Myocyte (in vitro differentiated cells): ENCODE measurements at places on chromosomes 4 and X. TPM values are rescaled to one million over a fixed set of nuclear protein-coding genes. Genes with fewer than 3 reads are reported as not detected.

MAGEC1 gene
- not detected in 2 replicates for total RNA-seq

JCHAIN gene
- total RNA-seq: 4.0 and 12.5 TPM in 2 replicates

DNA sequence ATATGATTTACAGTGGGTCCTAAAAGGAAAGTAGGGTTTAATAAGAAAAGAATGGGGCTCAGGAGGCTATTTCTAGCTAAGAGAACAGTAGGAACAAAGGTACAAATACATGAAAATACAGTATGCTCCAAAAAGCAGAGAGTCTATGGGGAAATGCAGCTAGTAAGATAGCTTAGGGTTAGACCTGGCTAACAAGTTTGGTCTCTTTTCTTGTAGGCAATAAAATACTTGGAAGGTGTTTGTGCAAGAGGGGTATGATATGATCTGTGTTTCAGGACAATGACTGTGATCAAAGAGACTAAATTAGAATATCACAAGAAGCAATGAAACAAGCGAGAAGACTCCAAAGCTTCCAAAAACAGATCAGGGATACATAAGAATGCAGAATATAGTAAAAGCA is 33.5 kb upstream of the SH3KBP1 start:
- DNase-seq: no peak

SRPX2 gene
- total RNA-seq: 42.1 and 67.7 TPM in 2 replicates

DUSP9 gene
- total RNA-seq: not detected in 2 replicates

AVPR2 gene
- total RNA-seq: 0.48 and 1.0 TPM in 2 replicates

SH3RF1 gene
- 6.9 and 15.1 TPM in 2 replicates for total RNA-seq

DNA sequence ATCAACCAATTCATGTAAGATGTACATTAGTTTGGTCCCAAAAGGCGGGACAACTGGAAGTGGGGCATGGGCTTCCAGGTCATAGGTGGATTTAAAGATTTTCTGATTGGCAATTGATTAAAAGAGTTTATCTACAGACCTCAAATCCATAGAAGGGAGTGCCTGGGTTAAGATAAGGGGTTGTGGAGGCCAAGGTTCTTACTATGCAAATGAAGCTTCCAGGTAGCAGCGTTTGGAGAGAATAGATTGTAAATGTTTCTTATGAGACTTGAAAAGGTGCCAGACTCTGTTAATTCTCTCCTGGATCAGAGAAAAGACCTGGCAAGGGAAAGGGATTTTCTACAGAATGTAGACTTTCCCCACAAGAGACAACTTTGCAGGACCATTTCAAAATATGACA is 2.4 kb downstream of the MGST2 start:
- DNase-seq: no peak

NAT8L gene
- 8.2 and 8.9 TPM in 2 replicates for total RNA-seq

DNA sequence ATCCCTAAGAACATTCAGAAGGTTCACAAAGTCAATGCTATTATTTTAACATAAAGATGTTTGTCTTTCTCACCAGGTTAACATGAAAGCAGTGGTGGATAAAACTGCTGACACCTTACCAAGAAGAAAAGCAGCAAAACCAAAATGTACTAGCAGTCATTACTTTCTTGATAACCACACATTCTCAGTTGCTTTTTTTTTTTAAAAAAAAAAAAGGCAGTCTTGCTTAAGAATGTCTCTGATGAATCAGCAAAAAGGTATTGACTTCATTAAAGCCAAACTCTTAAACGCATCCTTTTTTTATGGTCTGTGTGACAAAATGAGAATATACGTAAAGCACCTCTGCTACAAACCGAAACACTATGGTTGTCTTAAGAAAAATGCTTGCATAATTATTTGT is 31.9 kb downstream of the CDKL2 start:
- DNase-seq: peak; percentile 9

DNA sequence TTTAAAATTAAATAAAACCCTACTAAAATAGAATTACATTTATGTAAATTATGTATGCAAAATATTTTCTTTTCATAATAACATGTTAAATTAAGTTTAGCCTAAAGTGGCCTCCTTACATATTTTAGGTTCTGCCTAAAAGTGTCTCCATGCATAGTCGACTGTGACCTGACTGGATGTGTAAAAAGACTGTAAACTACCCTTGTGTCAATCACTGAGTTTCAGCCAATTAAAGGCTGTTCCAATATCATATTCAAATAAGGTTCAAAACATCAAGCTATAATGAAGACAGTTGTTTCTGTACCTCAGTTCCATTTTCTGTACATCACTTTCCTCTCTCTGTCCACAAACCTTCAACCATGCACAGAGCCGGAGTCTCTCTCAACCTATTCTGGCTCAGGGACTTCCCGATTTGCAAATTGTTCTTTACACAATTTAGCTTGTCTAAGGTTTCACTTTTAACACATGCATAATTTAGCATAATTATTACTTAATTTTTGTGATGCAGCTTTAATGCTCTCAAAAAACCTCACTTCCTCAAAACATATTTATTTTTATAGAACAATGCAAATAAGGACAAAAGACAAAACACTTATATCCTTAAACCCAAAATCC is 60.1 kb downstream of the SH3RF1 start:
- DNase-seq: no peak

DNA sequence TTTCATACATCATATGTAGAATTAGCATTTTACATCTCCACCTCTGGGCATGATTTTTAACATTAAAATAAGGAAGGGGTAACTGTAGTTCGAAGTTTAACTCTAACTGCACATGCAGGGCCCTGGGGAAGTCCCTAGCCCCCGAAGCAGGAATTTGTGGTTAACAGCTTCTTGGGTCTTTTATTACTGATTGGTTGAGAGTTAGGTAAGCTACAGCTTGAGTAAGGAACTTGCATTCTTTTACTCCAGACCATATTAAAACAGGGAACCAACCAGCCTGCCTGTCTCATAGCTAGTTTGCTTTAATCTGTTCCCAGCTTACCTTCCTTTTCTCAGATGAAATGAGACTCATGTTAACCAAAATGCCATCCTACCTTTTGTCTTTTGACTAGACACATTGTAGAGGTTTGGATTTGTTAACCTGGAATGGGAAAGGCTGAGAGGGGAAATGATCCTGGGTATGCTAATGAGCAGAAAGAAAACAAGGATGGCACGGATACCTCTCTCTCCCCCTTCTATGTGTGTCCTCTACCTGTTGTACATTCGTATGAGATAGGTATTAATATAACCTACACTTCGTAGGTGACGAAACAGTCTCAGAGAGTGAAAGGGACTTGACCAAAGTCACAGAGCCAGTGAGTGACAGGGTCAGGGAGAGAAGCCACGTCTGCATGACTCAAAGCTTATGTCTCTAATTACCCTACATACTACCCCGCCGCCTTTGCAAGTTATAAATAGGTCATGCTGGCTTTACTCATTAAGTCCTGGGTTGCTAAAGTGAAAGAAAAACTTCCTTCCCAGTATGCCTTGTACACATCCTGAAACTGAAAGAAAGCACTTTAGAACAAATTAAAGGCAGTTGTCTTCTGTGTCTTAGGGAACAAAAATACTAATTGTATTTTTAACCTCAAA is 119.5 kb upstream of the AFF2 start:
- peak; percentile 64 for DNase-seq

DNA sequence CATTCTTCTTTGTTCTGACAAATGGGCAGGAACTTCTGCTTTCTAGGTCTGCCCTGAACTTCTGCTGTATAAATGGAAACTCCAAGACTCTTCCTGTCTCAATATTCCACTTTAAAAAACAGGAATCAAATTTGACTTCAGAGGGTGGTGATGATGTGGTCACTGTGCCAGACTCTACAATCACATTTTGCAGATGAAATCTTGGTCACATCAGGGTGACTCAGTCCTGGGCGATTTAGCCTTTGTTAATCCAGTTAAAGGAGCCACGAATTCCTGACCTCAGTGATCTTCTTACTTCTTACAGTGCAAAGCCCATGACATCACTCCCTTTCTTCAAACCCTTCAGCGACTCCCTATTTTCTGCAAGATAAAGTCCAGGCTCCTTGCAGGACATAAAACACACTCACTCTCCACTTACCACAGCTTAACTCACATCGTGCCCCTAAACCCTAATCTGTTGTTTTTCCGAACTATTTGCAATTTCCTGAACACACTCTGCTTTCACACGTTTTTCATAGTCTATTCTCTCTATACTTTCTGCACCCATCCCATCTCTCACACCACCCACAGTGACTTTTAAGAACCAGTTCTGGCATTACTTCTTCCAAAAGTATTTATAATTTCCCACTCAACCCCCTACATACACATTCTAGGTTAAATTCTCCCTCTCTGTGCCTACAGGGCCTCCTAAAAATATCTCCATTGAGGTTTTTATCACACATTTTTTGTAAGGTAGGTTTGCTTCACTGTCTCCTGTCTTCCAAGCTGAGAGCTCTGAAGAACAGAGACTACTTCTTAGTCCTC is 11.1 kb downstream of the GASK1B start:
- DNase-seq: peak; percentile 90

DNA sequence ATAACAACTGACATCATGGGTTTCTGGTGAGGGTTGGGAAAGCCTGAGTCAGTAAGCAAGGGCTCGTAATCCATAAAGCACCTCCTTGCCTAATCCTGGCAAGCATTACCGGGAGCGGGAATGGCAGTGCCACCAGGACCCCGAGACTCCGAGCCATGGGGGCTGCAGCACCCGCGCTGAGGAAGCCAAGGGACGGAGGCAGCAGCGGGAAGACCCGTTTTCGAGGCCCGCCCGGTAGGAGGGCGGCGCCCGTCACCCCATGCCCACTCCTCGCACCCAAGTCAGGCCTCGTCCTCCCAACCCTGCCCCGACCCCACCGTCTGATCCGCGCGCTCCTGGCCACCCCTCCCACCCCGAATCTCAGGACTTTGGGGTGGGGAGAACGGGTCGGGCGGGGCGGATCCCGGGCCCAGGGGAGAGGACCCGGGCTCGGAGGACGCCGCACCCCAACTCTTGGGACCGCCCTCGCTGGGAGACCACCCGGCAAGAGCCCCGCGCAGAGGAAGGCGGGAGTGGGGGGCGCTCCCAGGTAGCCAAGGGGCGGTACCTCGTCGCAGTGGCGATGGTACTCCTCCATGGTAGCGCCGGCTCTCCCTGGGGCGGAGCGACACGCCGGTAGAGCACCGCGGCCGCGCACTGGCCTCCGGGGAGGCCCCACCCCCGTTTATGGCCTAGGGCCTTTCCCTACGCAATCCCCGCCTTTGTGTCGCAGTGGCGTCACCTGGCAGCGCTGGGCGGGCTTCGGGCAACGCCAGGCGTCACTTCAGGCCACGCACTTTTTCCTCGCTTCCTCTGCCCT is at the start of gene DYNLT3:
Gene DYNLT3, minus strand, starts transcription at position 638 of the 799 bp plus-strand sequence. Its CDS starts 61 bp downstream, at position 577.
- peak; percentile 78 for DNase-seq

GRCh38 chr4:96894621-96895020 is 1054.7 kb downstream of the PDHA2 start:
- DNase-seq: no peak

DNA sequence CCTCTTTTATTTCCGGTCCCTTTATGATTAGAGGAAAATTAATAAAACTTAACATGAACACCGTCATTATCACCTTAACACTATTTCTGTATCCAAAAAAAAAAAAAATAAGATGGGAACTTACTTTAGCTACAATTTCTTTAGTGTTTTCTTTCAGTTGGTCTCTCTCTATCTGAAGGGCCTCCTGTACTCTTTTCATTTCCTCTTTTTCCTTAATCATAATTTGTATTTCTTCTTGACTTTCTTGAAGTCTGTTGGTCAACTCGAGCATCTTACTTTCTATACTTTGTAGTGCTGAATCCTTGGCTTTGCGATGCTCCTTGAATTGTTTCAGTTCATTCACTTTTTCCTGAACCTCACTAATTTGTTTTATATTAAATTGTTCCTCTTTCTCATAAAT is 45.3 kb upstream of the BDH2 start:
- no peak for DNase-seq

CT45A1 gene
- not detected in 2 replicates for total RNA-seq

DNA sequence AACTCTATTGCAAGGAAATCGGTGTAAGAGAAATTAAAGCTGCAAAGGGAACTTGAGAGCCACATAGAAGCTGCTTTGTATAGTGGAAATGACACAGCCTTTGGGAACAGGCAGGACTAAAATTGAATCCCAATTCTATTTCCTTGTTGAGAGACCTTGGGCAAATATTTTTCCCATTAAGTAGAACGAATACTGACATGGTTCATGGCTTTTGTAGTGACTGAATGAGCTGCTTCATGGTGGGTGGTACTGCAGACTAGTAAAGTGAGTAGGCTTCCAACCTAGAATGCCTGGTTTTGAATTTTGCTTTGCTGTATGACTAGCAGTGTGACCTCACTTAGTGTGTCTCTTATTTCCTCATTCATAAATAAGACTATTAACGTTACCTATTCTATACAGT is 182.2 kb upstream of the KCNIP4 start:
- no peak for DNase-seq

KIAA1210 gene
- total RNA-seq: not detected in 2 replicates

PRRG1 gene
- 18.1 and 35.9 TPM in 2 replicates for total RNA-seq

- DNase-seq: peak; percentile 32
Observed at GRCh38 chrX:5876984-5877596, 351.6 kb downstream of the NLGN4X start.

GRCh38 chr4:37628977-37629609 is 57.1 kb downstream of the RELL1 start:
- DNase-seq: peak; percentile 53

- no peak for DNase-seq
Observed at GRCh38 chr4:131061734-131062133, 1965.8 kb downstream of the C4orf33 start.

GRCh38 chr4:42892413-42892812 is at the start of gene GRXCR1:
Gene GRXCR1 (plus strand): TSS chr4:42892713. CDS start chr4:42893267, 554 bp downstream.
- DNase-seq: no peak

- no peak for DNase-seq
Observed at GRCh38 chr4:59608466-59608865, 1591.7 kb upstream of the ADGRL3 start.

GRCh38 chrX:50812995-50813842 is 775 bp downstream of the SHROOM4 start:
- no peak for DNase-seq

- no peak for DNase-seq
Observed at GRCh38 chr4:69610484-69610883, 29.0 kb downstream of the UGT2A2 start.

DNA sequence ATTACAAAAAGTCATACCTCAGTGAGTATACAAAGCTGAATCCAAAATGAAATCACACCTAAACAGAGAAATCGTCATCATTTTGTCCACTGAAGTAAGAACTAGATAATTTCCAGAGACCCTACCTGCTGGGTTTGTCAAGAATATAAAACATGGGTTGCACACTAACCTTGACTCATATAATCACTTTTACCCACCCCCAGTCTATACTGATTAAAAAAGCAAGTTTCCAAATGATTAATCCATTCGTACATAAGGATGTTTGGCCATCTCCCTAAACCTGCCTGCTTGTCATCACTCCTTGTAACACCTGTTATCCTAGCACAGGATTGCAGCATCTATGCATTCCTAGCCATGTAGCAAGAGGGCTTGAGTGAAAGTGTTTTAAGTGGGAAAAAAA is 4.7 kb downstream of the RAP2C start:
- DNase-seq: no peak

STAP1 gene
- total RNA-seq: not detected in 2 replicates

USP17L13 gene
- total RNA-seq: not detected in 2 replicates

DNA sequence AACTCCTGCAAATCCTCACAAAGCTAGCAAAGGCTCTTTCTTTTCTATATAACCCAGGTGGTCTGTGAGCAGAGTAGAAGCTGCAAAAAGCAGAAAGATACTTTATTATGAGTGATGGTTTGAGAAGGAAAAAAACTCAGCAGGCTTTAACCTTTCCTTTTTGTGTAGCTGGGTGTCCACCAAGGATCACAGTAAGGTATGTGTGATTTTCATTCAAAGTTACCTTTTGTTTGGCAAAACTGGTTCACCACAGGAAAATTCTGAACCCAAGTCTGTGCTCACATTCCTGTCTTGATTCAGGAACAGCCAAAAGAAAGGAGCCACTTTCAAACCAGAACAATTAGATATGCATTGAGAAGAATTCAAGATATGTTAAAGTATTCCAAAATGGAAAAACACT is 35.7 kb downstream of the FRAS1 start:
- no peak for DNase-seq

C1QTNF7 gene
- not detected in 2 replicates for total RNA-seq

- no peak for DNase-seq
Observed at GRCh38 chr4:165724786-165725185, 148.3 kb upstream of the TLL1 start.
